Endothelial cell (in vitro differentiated cells): ENCODE measurements at places on chromosomes 5 and 9. TPM values are rescaled to one million over a fixed set of nuclear protein-coding genes. Genes with fewer than 3 reads are reported as not detected.

UGT3A2 gene
- total RNA-seq = 7.2 TPM

NUTM2G gene
- total RNA-seq = not detected

C9orf152 gene
- not detected for total RNA-seq

MUSK gene
- total RNA-seq = not detected

FOXD4L3 gene
- total RNA-seq = not detected

DNA sequence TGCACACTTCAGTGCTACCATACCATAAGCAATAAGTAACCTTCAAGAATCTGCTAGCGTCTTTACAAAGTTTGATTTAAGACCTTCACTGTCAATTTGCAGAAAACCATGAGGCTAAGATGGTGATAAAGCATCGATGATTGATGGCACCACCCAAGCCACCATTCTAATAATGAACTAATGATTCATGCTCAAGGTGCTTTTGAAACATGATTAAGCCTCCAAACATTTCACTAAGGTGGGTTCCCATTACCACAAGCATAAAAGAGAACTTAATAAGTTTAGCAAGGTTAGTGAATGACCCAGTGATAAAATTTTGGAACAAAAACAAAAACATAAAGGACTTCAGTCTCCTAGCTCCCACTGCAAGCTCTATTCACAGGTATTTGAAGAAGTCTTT is 214.7 kb downstream of the FBXL17 start:
- no peak for DNase-seq
- H3K27me3 ChIP-seq = peaks cover 1% of the 10 kb centered on the region
- peaks cover 4% of the 10 kb centered on the region for H3K36me3 ChIP-seq
- no peak overlapping the region for H3K4me3 ChIP-seq
- H3K4me1 ChIP-seq = no peaks in the 10 kb centered on the region

DNA sequence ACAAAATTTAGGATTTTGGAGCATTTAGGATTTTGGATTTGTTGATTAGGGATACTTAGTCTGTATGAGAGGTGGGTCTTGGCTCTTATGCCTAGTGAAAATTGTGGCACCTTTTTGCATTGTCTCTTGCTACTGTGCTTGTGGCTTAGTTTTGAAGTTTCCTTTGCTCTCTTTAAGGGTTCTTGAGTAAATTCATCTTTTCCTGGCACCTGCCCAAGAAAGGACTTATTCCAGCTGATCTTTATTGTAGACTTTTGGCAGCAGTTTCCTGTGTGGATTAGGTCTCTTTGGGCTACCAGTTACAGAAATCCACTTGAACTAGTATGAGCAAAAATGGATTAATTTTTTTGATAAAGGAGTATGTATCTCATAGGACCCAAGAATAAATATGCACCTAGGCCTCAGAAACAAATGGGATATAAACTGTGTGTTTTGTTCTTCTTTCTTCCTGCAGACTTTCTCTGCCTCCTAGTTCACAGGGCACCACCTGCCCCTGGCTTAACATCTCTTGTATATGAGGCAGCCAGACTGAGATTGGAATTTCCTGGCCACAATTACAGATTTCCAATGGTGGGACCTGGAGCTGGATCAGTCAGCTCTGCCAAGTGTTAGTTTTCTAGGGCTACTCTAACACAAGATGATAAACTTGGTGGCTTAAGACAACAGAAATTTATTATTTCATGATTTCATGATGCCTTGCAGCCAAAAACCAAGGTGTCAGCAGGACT is 44.6 kb downstream of the FOCAD start:
- H3K27ac ChIP-seq = peak overlapping the region; percentile 32
- no peak overlapping the region for H3K4me3 ChIP-seq
- DNase-seq = no peak
- H3K27me3 ChIP-seq = peaks cover 7% of the 10 kb centered on the region
- peaks cover 12% of the 10 kb centered on the region for H3K36me3 ChIP-seq

DNA sequence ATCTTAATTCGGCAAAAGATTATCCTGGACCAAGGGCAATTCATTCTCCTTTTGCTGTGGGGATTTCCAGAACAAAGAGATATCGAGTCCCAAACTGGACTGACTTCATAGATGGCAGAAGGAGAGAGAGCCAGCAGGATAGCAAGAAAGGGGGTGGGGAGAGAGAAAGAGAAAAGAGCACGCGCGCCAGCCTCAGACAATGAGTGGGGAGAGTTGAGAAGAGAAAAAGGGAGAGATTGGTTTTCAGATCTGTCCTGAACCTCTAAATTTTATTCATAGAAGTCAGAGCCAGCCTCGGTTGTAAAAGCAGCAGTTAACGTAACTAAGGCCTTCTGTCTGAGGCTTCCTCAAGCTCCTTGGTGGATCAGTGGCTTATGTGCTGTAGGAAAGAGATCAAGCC is 55.3 kb upstream of the ALDH1B1 start:
- H3K4me3 ChIP-seq = no peak overlapping the region
- H3K4me1 ChIP-seq = peaks cover 17% of the 10 kb centered on the region
- no peak for DNase-seq
- no peaks in the 10 kb centered on the region for H3K36me3 ChIP-seq
- H3K27ac ChIP-seq = no peak overlapping the region
- H3K27me3 ChIP-seq = peaks cover 1% of the 10 kb centered on the region

DNA sequence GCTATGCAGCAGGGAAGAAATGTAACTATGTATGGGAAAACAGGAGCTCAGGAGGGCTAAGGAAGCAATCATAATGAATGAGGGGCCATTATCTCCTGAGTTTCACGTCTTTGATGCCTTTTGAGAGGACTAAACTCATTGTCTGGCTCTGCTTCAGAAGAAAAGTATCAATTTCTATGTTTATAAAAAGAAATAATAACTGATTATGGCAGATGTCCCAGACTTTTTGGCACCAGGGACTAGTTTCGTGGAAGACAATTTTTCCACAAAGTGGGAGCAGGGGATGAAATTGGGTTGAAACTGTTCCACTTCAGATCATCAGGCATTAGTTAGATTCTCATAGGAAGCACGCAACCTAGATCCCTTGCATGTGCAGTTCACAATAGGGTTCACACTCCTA is 8.7 kb upstream of the IL7R start:
- H3K27ac ChIP-seq = no peak overlapping the region
- no peak overlapping the region for H3K4me3 ChIP-seq
- H3K4me1 ChIP-seq = no peaks in the 10 kb centered on the region
- H3K36me3 ChIP-seq = no peaks in the 10 kb centered on the region

GRCh38 chr5:102858808-102859207 is 103.7 kb downstream of the PAM start:
- H3K4me1 ChIP-seq = peaks cover 21% of the 10 kb centered on the region
- H3K36me3 ChIP-seq = peaks cover 3% of the 10 kb centered on the region
- no peak for DNase-seq
- no peaks in the 10 kb centered on the region for H3K27me3 ChIP-seq

DNA sequence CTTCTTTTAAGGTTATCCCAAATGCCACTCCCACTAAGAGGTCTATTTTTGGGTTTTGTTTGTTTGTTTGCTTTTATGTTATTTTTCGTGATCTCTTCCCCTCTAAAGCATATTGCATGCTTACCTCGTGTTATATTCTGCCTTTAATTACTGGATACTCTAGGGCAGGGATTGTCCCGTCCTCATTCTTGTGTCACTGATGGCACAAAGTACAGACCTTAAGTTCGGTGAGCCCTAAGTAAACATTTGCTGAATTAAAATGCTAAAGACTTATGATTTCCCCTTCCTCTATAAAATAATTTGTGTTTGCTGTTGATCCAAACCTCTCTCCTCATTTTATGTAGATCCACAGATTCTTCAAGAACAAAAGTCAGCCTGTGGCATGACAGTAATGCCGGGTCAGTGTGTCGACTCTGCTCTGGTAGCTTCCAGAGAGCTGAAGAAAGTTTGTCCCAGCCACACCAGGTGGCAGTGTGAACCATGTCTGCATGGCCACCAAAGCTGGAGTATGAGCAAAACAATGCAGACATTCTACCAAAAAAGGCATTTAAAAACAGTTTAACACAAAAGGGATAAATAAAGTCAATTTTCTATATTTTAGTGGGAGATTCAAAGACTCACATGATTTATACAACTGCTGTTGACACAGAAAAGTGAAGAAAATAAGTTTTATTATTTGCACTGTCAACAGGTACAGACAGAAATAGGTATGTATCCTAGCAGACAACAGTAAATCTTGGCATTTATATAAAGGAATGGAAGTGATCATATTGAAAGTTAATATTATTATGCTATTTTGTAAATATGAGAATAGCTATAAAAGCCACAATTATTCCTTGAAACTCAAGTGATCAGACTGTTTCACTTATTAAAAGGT is 17.9 kb upstream of the POC5 start:
- no peaks in the 10 kb centered on the region for H3K4me1 ChIP-seq
- H3K36me3 ChIP-seq = no peaks in the 10 kb centered on the region
- DNase-seq = peak; percentile 47
- H3K27me3 ChIP-seq = no peaks in the 10 kb centered on the region
- H3K4me3 ChIP-seq = no peak overlapping the region

- no peaks in the 10 kb centered on the region for H3K4me1 ChIP-seq
- H3K36me3 ChIP-seq = peaks cover 9% of the 10 kb centered on the region
- H3K27me3 ChIP-seq = peaks cover 4% of the 10 kb centered on the region
- H3K27ac ChIP-seq = no peak overlapping the region
These were observed 20.4 kb downstream of the SLC25A25 start for GRCh38 chr9:128088253-128088945.
